ENCODE measurements at places on chromosomes 6 and 20.

- no peak for DNase-seq
Measured at GRCh38 chr6:161409353-161409752, 135.5 kb upstream of the AGPAT4 start.

DNA sequence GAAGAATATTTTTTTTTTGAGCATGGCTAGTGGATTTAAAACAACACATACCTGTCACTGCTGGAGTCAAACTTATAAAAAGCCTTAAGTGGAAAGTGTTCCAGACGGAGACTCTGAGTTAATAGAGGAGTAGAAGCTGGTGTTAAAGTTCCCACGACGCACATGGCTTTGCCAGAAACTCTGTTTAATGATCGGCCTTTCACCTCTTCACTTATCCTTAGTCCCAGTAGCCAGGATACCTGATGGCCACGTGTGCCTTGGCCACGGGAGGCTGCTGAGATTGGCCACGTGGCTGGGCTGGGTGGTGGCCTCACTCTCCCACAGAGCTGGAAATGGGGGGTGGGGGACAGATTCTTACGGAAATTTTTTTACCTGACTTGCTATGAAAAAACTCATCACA lies 333.1 kb downstream of the ZFAND3 start:
- no peak for DNase-seq

DNA sequence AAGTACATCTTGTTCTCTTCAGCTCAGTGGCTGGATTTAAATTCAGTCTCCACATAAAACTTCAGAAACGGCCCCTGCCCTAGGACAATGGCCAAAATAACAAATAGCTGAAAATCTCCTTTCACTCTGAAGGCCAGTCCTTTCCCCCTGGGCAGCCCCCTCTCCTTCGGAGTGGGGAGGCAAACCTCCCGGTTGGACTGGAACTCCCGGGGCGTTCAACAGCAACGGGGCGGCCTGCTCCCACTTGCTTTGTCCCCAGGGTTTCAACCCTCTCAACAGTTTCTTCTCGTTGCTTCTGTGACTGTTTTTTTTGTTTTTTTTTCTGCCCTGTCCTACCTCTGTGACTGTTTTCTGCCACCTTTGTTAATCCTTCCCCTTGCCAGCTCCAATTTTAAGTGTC lies 102.6 kb upstream of the DUSP22 start:
- DNase-seq = no peak

- no peak for DNase-seq
Measured at GRCh38 chr6:388202-388903, 3.2 kb upstream of the IRF4 start.

DNA sequence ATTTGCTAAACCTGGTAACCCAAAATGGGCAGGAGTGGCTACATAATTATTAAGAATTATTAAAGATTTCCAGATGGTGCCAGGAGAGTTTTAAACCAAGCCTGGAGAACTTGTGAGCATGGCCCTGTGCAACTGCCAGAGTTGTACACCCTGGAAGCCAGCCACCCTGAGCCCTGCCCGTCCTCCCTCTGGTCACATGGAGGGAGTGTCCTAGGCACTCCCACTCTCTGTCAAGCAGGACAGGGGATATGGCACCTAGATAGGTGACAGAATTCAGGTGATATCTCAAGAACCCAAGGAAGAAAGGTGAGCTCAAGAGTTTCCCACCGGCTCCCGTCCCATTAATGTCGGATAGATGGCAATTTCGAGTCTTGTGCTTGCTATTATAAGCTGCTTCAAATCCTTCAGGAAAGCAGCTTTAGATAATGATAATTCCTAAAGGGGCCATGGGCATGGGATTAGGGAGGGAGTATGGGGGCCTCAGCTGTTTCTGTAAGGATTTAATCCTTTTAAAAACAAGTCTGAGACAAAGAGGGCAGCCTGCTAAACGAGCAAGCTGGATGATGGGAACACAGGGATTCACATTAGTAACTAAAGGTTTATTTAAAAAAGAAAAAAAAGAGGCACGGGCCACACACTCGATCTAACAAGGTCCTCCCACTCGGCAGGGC lies 169.1 kb downstream of the BMP7 start:
- no peak for DNase-seq

GRCh38 chr6:104809116-104809515 lies 50.6 kb downstream of the HACE1 start:
- no peak for DNase-seq

GRCh38 chr6:77466451-77467437 lies 3.5 kb upstream of the HTR1B start:
- DNase-seq = no peak

GRCh38 chr6:139355172-139355571 lies 19.3 kb downstream of the CITED2 start:
- no peak for DNase-seq

GRCh38 chr6:69953491-69953890 lies 87.1 kb downstream of the COL19A1 start:
- DNase-seq = no peak

DNA sequence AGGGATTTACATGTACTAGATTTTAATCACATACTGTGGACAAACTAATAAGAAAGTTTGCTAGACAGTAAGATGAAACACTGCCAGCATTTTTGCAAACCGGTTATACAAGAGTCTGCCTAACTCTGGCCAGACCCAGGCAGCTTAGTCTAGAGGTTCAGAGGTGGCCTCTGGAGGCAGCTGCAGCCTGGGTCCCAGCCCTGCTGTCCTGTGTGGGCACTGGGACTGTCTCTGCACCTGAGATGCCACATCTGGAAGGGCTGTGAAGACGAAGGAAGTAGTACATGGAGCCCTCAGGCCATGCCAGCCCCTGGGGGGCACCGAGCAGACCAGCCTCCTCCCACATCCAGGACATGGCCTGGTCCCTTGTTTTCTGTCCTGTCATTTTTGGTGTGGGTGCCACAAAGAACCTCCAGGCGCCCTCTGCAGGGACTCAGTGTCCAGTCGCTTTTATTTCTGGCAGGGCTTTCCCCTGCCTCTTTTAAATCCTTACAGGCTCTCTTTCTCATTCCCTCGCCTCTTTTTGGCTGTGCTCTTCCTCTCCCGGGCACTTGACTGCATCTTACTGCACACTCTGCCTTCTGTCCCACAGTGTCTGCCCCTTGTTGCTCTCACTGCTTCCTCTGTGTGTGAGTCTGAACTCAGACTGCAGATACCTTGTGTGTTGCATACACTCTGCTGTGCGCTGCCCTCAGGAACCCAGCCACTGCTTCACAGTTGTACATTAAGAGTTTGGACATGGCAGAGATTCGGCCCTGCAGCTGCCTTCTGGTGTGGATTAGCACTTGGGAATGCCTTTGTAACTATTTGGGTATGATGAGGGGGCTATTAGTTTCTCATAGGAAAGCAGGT lies 216.7 kb downstream of the ZDHHC14 start:
- DNase-seq = no peak

- DNase-seq = peak; percentile 74
Measured at GRCh38 chr6:158654498-158654897, 4.6 kb downstream of the SYTL3 start.

DNA sequence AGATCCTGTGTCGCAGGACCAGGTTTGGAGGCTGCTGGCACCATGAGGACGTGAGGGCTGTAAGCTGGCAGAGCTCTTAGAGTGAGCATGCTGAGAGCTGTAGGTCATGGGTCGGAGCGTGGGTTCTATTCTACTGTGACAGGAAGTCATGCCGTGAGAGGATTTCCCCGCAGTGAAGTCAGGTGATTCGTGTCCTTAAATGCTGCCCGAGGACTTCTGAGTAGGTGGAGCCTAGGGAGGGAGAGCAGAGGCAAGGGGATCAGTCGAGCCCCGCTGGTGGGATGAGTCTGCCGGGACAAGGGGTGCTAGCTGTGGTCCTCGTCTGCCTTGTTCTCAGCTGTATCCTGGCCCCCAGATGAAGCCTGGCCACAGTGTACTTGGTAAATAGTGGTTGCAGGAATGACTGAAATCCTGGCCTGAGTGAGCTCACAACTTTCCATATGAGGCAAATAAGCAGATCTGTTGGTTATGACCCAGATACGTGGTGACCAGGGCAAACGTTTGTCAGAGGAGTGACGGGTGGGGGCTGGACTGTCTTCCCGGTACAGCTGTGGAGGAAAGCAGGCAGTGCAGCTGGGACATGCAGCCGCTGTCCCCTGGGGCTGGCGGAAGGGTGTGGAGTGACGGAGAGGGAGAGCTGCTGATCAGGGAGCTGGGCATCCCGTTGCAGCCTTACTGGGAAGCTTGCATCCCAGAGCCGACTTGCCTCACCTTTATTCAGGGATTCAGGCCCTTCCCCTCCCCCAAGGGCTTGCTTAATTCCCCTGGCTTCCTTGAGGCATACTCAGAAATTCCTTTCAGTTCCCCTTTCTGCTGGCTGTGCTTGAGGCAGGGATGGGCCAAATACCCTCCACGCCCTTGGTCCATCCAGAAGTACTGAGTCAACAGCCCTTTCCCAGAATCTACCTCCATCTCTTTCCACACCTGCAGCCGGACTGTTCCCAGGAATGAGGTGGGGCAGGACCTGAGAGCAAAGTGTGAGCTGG lies 250.9 kb upstream of the RREB1 start:
- DNase-seq = peak; percentile 40

- DNase-seq = no peak
Measured at GRCh38 chr20:32664678-32665159, 9.0 kb downstream of the C20orf203 start.

- no peak for DNase-seq
Measured at GRCh38 chr6:80641591-80641990, 535.1 kb downstream of the BCKDHB start.

- DNase-seq = no peak
Measured at GRCh38 chr6:53517021-53517420, 27.9 kb downstream of the GCLC start.

DNA sequence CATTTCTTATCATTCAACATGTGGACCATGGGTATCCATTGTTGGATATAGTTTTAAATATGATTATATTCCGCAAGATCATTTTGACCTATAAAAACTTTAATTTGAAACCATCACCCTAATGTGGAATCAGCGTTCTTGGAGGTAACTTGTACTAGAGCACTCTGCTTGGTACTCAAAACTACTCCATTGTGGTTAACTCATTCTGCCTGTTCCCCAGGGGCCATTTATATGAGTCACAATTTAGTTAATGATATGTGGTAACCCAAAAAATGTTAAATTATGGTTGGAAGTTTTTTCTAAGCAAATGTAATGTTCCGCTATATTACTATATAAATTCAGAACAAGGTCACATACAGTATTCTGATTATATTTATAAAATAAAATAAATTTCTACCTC lies 109.3 kb downstream of the TRDN start:
- DNase-seq = peak; percentile 25

Measured in stromal cell of bone marrow (primary cell).